Smooth muscle cell of the coronary artery (primary cell): ENCODE measurements at places on chromosomes 3 and 15. TPM values are rescaled to one million over a fixed set of nuclear protein-coding genes. Genes with fewer than 3 reads are reported as not detected.

Gene PATL2
- 0.08 and 0.82 TPM in 2 replicates for total RNA-seq

Gene SLC25A20
- total RNA-seq, result 26.5 and 26.8 TPM in 2 replicates

Gene SCAANT1
- not detected in 2 replicates for total RNA-seq

Gene FANCD2OS
- total RNA-seq, result not detected in 2 replicates

Gene SLC28A1
- not detected in 2 replicates for total RNA-seq

Gene CHL1
- not detected in 2 replicates for total RNA-seq

Gene PRR23C
- not detected in 2 replicates for total RNA-seq
